ENCODE measurements at places on chromosomes 11 and 22.

DNA sequence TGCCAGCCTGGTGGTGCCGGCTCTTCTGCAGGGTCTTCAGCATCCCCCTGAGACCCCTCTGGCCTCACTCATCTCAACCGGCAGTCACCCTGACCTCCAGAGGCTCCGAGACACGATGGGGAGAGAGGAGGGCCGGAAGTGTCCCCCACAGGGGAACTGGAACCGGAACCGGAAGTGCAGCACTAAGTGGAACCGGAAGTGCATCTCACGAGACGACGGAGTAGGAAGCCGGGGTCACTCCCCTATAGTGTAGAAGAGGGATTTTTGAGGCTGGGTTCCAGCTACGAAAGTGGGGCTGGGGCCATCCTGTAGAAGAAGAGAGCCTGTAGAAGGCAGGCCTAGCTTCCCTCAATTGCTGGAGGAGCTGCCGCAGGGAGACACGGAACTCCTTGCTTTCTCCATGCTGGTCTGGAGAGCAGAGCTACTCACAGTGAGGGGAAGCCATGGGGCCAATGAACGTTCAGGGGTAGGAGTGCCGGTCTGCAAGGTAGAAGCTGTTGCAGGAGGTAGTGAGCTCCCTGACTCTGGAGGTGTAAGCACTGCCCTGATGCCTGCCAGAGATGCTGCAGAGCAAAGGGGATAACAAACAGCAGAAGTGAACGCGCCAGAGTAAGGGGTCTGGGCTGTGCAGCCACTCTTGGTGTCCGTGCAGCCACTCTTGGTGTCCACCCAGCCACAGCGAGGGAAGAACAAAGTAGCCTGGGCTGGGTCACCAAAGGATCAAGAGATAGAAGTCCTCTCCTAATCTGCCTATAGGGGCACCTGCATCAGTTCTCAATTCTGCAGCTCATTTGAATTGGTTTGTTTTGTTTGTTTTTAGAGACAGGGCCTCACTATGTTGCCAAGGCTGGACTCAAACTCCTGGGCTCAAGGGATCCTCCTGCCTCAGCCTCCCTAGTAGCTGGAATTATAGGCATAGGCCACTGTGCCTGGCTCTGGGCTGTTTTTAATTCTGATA is 21.9 kb downstream of the SCUBE1 start:
- no peak for DNase-seq

DNA sequence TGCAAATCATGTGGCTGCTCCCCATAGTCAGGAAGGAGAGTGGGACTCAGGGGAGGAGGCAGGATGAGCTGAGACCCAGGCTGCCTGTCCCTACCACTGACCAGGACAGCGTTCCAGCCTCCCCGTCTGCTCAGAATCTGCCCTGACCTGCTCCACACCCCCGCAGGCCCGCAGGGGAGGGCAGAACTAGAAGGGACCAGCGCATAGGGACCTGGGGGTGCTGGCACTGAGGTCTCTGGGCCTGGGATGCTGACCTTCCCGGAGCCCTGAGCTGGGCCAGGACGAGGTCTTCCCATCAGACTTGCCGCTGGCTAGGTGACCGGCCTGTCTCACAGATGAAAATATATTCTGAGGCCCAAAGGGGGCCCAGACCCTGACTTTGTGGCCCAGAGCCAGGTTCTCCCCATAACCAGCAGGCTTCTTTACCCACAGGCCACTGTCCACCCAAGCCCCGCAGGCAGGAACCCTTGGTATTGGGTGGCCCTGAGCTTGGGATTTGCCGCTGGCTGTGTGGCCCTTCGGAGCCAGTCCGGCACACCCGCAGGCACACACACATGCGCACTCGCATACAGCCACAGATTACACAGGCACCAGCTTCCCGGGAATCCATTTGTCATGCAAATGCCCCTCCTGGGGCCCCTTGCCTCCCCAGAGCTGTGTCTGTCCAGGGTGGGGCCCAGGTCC is 13.8 kb upstream of the PIM3 start:
- no peak for DNase-seq

DNA sequence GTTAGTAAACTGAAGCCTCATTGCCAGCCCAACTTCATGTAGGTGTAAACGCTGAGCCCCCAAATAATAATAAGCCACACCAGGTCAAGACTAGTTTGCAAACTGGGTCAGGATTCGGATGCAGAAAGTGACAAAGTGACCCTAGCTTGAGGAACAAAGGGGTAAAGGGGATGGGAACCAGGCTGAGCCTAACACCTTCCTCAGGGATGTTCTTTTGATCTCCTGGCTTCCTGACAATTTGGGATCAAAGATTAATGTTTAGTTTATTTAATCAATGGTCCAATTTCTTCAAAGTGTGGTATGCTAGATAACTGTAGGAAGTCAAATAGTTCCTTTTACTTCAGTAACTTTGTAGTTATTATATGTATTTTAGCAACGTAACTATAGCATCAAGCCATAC is 9.9 kb downstream of the GLYATL1 start:
- DNase-seq: no peak

DNA sequence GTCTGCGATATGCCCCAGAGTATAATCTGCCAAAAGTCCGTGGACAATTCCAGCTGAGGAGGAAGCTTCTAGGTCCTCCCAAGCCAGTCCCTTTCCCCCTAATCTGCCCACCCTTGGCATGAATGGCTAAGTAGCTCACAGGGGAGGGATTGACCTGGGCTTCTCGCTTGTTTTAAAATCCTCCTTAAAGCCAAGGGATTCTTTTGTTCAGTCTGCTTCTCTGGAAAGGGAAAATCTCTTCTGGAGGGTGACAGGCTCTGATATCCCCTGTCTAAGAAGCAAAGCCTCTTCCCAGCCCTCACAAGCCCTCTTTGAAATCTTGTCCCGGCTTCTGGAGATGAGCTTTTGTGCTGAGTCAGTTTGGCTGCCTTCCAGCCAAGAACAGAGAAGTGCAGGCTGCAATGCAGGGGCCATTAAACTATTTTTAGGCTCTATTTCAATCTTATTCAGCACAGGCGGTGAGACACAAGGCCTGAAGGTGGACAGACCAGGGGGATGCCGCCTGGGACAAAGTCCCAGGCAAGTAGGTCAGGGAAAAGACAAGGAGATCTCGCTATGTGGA is 23.9 kb downstream of the NEFH start:
- peak; percentile 9 for DNase-seq

GRCh38 chr22:21803811-21804249 is 63.6 kb downstream of the MAPK1 start:
- no peak for DNase-seq

DNA sequence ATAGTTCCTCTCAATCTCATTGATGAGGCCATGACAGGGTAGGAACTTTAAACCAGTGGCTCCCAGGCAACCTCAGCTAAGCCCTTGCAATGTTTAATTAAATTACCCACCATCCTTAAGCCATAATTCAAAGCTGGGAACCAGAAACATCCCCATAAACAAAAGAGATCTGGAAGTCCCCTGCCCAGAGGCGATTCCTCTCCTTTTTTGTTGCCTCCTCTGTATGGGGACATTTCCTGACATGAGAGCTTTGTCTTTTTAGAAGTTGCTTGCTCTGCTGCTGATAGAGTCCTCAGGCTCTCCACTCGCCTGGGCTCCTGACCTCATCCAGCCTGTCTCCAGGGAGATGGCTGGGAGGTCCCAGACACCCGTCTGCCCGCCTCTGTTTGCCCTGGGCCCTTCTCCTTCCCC is 3.2 kb downstream of the DTX4 start:
- DNase-seq: no peak

- peak; percentile 20 for DNase-seq
Measured at GRCh38 chr11:59182457-59183151, 10.7 kb downstream of the DTX4 start.

- DNase-seq: no peak
Measured at GRCh38 chr11:120703358-120704152, 192.0 kb downstream of the GRIK4 start.

DNA sequence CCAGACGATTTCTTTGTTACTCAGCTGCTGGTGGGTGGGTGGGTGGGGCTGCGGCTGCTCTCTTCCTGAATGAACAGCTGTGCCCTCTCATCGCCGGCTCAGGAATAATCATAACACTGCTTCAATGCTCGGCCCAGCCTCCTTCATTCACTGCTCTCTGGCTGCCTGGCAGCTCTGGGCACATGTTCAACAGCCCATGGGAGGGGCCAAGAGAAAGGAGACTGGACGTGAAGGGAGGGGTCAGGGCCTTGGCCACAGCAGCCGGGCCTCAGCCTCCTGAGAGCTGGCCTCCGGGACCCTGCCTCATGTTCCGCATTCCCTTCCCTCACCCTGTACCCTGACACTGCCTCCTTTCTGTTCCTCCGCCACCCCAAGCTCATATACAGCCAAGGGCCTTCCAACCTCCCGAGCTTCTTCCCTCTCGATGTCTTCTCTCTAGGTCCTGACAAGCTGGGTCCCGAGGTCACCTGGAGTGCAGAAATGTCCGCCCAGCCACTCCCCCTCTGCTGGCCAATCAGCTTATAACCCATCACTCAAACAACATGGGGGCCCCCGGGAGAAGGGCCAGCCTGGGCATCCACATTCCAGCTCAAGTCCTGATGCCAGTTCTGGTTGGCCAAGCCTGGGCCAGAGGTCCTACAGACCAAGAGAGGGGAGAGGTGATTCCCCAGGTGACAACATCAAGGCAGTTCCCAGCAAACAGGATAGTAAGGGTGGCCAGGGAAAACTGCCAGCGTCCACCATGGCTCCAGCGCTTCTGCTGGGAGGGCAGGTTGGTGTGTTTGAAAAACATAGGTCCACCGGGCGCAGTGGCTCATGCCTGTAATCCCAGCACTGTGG is 3.2 kb upstream of the CSDC2 start:
- no peak for DNase-seq

- DNase-seq: no peak
Measured at GRCh38 chr11:1832211-1832919, 2.4 kb upstream of the SYT8 start.

- DNase-seq: no peak
Measured at GRCh38 chr11:28400331-28401100, 292.3 kb downstream of the METTL15 start.

DNA sequence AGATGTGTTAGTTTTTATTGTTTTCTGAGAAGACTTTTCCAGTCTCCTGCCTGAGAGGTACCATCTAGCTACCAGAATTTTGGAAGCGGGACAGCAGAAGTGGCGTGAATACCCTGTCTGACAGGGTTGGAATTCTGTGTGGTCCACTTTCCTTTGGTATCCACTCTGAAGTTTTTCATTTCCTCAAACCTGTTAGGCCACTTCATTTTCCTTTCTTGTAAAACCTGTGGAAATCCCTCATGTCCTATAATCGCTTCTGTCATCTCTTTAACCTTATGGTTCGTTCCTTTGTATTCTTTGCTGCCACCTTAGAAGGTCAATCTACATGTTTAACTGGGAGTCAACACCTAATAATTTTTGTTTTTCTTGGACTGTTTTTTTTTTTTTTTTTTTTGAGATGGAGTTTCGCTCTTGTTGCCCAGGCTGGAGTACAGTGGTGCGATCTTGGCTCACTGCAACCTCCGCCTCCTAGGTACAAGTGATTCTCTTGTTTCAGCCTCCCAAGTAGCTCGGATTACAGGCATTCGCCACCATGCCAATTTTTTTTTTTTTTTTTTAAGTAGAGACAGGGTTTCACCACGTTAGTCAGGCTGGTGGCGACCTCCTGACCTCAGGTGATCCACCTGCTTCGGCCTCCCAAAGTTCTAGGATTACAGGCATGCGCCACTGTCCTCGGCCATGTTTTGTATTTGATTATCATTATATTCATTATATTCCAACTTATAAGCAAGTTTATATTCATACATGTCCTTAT is 7.1 kb downstream of the SFI1 start:
- DNase-seq: no peak

- no peak for DNase-seq
Measured at GRCh38 chr11:131481303-131481702, 110.9 kb downstream of the NTM start.

- DNase-seq: peak; percentile 95
Measured at GRCh38 chr11:12746593-12747097, 72.4 kb downstream of the TEAD1 start.

DNA sequence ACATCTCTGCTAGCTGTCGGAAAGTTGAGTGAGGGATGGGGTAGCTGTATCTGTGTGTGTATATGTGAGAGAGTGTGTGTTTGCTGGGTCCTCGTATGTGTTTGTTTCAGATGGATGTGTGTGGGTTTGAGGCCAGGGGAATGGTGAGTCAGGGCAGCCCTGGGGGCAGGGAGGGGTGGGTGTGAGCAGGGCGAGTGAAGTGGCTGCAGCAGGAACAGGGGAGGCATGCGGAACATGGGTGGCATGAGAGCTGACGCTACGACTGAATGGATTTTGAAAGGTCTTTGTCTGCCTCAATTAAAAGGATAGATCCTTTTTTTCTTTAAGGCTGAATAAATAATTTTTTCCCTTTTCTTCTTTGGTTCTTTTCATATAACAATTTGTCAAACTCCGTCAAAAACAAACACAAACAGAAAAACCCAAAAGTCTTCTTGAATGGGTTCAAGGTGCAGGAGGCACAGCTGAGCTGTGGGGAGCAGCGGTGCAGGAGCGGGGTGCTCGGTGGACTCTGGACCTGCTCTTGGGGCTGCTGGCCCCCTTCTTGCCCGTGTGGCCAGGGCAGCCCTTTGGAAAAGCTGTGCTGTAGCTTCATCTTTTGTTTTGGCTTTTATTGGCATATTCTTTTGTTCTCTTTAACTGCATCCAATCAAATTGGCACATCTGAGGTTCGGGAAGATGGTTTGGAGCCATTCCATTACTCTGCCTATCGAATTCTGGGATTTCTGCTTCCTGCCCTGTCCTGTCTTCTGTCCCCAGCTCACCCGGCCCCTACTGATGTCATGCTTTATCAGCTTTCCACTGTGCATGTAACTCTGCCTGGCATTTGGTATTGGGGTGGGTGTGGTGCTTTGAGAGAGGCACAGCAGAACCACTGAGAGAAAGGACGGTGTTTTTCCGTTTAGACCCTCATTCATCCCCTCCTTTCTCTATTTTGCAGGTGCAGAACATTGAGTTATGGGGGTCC is 80.1 kb downstream of the ADAMTS15 start:
- no peak for DNase-seq

GRCh38 chr11:19924311-19924710 is 211.7 kb downstream of the NAV2 start:
- DNase-seq: no peak

- DNase-seq: no peak
Measured at GRCh38 chr11:103042161-103042560, 49.8 kb downstream of the DCUN1D5 start.

GRCh38 chr22:49850021-49850911 is 3.4 kb upstream of the ZBED4 start:
- DNase-seq: no peak

- no peak for DNase-seq
Measured at GRCh38 chr11:47955061-47955755, 25.2 kb upstream of the PTPRJ start.

DNA sequence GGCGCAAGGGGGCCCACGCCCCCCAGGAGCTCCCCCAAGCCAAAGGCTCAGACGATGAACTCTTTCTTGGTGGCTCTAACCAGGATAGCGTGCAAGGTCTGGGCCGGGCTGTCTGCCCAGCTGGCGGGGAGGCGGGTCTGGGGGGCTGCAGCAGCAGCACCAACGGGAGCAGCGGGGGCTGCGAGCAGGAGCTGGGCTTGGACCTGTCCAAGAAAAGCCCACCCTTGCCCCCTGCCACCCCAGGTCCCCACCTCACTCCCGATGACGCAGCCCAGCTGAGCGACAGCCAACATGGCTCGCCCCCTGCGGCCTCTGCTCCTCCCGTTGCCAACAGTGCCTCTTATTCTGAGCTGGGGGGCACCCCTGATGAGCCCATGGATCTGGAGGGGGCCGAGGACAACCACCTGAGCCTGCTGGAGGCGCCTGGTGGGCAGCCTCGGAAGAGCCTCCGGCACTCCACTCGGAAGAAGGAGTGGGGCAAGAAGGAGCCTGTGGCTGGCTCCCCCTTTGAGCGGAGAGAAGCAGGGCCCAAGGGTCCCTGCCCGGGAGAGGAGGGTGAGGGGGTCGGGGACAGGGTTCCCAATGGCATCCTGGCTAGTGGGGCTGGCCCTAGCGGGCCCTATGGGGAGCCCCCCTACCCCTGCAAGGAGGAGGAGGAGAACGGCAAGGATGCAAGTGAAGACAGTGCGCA is 21.6 kb upstream of the TMEM191C start:
- DNase-seq: no peak
